ENCODE measurements at places on chromosomes 11 and 22.

- DNase-seq, result no peak
Measured at GRCh38 chr11:20840341-20840740, 171.0 kb downstream of the NELL1 start.

GRCh38 chr11:76609736-76610370 is 60.7 kb downstream of the LRRC32 start:
- no peak for DNase-seq

GRCh38 chr22:48736593-48737460 is 1090.8 kb downstream of the BRD1 start:
- no peak for DNase-seq

DNA sequence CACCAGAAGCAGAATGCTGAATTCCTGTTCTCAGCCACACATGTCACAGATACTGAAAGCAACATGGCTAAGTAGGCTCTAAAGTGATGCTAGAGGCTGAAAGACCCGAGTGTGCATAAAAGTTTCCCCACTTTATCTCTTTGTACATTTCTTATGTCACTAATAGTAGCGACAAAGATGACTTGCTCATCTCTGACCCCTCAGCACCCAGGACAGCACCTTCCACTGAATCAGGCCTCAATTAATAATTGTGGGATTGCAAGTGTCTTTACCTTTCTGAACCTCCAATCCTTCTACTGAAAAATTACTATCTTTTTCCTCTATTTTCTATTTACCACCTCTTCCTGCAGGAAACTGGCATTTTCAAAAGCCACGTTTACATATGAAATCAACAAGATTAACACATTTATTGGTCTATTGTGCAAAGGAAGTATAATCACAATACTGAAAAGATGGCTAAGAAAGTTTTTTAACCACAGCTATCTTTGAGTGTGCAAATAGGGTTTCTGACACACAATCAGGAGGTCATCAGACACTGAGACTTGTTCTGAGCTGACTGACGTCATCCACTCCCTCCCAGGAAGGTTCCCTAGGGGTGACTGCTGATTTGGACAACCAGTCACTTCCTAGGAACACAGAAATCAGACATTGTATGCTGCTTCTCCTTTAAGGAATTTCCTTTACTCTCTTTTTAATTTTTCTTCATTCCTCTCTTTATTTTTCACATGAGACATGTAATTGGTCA is 213.9 kb upstream of the ISX start:
- DNase-seq, result no peak

- no peak for DNase-seq
Measured at GRCh38 chr11:70790671-70791300, 392.5 kb downstream of the CTTN start.

- DNase-seq, result peak; percentile 19
Measured at GRCh38 chr11:116415095-116415494, 357.7 kb downstream of the BUD13 start.

DNA sequence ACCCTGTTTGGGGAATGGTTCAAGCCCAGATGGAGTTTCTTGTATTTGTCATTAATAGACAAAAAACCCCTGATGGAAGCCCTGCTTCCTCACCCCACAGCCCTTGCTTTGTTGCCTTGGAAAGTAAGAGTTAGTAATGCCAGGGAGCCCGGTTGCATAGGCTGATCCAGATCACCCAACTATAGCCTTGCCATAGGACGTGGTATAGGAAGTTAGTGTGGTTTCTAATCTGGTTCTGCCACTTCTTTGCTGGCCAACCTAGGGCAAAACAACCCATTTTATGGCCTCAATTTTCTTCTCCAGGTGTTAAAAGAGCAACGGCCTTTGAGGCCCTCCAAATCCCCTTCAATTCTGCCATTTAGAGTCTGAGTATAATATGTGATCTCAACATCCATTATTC is 97.9 kb downstream of the STIM1 start:
- no peak for DNase-seq

DNA sequence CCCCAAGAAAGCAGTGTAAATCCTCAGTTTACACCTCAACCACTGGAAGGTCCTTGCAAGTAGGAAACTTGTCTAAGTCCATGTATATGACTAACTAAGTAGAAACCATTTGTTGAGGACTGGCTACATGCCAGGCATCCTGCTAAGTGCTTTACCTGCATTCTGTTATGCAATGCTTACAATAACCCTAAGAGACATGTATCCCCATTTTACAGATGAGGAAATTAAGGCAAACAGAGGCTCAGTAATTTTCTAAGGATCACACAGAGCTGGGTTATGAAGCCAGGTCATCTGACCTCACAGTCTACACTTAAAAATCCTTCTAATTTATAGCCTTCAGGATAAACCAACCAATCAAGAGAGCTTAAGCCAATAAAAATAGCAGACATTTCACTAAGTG is 1.5 kb downstream of the TIMM10 start:
- DNase-seq, result no peak

- no peak for DNase-seq
Measured at GRCh38 chr11:110339456-110340250, 43.2 kb upstream of the RDX start.

DNA sequence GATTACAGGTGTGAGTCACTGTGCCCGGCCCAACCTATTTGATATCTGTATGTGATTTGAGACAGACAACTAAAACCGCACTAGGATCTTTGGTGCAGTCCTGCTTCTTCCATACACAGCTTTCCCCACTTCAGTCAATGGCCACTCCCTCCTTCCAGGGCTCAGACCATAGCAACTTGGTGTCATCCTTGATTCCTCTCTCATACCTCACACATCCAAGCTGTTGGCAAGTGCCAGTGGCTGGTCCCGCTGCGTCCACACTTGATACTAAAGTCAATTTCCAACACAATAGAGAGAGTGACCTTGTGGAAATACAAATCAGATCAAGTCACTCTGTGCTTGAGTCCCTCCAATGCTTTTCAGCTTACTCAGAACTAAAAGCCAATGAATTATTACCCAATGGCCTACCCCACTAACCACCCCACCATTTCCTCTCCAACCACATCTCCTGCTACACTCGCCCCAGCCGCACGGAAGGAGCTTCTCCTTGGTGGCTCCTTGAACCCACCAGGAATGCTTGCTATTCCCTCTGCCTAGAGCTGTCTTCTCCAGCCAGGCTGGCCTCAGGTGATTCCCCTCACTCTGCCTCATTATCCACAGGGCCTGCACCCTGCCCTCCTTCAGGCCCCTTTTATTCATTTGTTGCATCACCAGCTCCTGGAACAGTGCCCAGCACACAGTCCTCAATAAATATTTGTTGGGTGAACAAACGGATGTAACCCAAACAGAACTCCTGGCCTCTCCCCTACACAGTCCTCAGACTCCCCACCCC is 12.9 kb downstream of the ABTB2 start:
- DNase-seq, result peak; percentile 93

GRCh38 chr22:20615533-20616450 is 108.4 kb downstream of the MED15 start:
- DNase-seq, result no peak

DNA sequence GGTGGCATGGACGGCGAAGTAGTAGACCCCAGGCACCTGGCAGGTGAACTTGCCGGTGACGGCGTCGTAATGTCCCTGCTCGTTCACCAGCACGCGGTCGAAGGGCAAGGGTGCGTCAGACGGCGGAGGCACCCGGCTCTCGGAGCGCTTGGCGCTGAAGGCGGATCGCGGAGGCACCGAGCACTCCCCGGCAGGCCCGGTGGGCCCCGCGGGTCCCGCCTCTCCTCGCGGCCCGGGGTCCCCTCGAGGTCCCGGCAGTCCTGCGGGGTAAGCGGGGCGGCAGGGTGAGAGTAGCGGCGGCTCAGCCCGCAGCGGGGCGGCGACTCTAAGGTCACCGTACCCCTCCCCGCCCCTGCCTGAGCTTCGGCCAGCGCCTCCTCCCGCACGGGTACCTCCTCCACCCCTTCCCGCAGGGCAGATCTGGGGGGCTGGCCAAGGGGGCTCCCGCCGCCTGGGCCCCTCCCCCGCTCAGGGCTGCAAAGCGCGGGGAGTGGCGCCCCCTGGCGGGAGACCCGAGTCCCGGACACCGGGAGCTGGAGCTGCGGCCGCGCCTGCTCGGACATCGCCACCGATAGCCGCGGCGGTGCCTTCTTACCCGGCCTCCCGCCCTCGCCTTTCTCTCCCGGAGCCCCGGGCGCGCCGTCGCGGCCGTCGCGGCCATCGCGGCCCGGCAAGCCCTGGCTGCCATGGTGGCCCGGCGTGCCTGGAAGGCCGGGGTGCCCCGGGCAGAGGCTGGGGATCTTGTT is 921 bp downstream of the C1QTNF5 start:
- no peak for DNase-seq

DNA sequence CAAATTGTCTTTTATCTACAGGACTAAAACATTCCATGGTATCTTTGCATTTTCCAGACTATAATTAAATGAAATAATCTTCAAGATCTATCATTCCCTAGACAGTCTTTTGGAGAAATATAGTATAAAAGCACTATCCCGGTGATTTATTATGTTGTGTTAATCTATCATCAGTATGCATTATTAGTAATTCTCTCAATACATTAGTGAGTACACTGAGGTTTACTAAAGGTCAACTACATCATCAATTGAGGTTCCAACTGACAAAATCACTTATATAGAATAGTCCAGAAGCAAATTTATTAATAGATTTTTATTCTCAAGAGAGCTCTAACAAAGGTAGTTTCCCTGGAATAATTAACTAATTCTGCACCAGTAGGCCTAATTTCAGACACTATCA is 169.6 kb downstream of the KCNA4 start:
- DNase-seq, result no peak

DNA sequence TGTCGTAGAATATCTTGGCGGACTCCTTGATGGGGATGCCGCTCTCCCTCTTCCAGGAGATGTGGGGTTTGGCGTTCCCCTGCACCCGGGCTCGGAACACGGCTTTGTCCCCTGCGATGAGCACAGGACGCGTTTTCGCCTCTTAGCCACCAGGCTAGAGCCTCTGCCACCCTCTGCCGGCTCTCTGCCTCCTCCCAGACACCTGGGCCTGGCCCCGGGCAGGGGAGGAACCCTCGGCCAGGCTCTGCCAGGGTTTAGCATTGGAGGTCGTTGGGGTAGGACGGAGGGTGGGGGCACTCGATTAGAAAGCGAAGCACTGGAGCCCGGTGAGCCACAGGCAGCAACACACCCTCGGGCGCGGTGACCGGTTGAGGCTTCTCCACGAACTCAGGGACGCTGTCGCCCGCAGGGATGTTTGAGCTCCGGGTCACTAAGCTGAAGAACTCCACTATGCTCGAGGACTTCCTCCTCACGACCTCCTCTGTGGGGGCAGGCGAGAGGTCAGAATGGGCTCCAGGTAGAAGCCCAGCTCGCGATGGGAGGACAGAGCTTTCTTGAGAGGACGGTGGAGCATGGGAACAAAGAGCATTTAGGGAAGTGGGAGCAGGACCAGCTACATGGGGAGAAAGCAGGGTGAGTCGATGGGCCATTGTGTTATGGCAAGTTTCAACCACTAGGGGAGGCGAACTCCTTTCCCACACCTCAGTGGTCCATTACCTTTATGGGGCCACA is 4.3 kb downstream of the IGSF22 start:
- peak; percentile 22 for DNase-seq
